Stimulated activated CD4-positive, alpha-beta T cell treated with anti-CD3 and anti-CD28 coated beads, Interleukin-12 subunit alpha, Interleukin-12 subunit beta, amount 100 ng/mL, for 24 hours (primary cell): ENCODE measurements at places on chromosomes 1 and 21.
A peak's percentile ranks its signal among the peaks of the same experiment; 100 is the strongest.

DNA sequence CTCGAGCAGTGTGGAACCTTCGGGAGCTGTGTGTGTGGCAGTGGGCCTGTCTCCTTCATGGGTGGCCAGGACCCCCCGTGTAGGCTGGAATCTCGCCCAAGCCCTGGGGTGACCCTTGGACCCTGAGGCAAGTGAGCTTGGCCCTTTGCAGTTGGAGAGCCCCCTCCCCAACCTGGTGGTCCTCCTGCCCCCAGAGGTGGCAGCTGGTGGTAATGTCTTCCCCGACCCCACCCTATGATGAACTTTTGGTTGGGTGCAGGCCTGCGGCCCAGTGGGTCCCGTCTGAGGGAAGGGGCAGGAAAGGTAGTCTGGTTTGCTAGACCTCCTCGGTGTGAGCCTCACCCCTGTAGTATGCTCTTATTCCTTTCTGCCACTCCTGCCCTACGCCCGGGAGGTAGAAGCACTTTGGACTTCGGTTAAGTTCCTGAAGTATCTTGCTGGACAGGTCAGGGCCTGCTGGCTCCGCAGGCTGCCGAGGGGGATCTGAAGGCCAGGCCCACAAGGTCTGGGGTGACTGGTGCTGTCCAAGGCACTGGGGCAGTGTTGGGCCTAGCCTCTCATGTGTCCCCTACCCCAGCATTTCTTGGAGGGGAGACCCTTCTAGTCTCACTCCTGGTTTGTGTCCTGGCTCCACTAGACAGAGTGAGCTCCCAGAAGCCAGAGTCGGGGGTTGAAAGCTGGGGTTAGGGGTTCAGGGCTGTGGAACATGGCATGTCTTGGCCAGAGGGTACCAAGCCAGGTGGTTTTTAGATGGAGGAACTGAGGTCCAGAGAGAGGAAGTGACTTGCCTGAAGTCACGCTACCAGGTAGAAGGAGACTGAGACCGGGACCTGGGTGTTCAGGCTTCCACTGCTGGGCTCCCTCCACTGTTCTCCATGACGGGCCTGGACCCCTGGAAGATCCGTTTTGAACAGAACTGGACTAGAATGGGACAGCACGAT lies 1.8 kb downstream of the ZNF362 start:
- no peak for DNase-seq

- DNase-seq, result no peak
Measured at GRCh38 chr1:52653207-52653849, 20.4 kb downstream of the SHISAL2A start.

- peak; percentile 19 for DNase-seq
Measured at GRCh38 chr1:233294913-233295236, 650 bp downstream of the PCNX2 start.

DNA sequence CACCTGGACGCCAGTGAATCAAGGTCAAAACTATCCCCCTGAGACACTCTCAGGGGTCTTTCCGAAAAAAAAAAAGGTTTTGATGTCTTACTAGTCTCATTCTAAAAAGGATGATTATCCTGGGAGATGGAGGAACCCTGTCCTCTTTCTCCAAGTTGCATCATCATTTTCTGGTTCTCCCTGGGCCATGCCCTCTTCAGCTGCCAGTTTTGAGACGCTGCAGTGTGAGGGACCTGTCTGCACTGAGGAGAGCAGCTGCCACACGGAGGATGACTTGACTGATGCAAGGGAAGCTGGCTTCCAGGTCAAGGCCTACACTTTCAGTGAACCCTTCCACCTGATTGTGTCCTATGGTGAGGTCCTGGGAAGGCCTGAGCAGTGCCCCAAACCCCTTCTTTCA lies 3.5 kb downstream of the FCRLA start:
- DNase-seq, result no peak

DNA sequence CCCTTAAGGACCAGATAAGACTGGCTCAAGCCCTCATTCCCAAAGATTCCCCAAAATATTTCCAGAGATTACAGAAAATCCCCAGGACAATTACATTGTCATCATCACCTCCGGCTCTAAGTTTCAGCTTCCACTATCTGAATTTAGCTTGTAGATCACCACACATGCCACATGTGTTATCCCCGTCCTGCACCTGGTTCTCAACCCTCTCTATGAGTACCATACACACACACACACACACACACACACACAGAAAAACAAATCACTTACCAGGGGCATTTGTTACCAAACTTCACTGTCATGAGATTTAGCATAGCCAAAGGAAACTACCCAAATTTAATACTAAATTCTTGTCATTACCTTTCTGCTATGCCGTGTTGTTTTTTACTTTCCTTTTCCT lies 15.4 kb upstream of the TSPAN1 start:
- DNase-seq, result no peak

DNA sequence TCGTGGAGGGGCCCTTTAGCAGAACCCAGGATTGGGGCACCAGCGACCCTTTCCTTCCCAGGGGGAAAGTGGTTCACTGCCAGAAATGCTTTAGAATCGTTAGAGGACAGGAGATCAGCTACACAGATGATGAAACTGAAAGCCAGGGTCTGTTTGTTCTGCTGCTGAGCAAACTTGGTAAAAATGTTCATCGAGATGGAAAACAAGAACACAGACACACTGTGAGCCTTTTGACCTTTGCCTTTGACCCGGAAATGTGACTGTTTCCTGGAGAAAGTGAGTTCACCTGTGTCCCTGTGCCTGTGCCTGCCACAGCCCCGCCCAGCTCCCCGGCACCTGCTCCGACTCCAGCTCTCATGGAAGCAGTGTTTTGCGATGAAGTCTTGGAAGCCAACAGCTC lies 234.3 kb downstream of the CAMTA1 start:
- no peak for DNase-seq

- DNase-seq, result no peak
Measured at GRCh38 chr1:243917177-243917862, 67.3 kb upstream of the AKT3 start.

DNA sequence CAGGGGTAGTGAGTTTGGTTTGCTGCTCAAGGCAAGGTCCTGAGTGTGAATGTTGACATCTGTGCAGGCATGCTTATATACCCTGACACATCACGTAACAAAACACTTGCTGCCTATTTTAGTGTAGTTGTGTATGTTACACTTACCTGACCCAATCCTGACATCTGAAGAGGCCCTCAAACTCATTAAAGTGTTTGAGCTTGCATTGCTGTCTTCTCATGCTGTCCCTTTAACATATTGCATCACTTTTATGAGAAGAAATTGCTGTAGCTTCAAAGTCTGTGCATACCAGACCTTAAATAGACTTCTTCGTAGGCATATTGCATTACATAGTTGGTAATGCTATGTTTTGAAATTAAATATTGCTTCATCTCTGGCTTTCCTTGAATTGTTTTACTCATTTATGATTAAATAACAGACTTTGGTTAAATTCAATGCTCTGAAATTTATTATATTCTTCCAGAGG lies at the start of gene KRTAP19-3:
TSS of gene KRTAP19-3 (minus strand) at position 51 of the 466 bp plus-strand sequence. CDS start 56 bp downstream, outside the sequence.
- no peak for DNase-seq

- no peak for DNase-seq
Measured at GRCh38 chr1:233020426-233020825, 70.0 kb downstream of the NTPCR start.

DNA sequence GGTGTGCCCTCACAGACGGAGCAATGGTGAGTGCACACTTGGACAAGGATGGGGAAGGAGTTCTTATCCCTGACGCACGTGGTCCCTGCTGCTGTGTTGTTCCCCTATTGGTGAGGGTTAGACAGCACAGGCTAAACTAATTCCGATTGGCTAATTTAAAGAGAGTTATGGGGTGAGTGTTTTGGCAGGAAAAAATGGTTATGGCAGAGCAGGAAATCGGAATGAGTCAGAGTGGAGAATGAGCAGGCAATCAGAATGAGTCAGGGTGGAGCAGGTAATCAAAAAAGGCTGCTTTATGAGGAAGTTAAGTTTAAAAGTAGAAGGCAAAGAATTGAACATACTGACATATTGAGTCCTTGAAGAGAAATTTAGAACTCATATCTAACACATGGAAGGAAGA lies 100.5 kb downstream of the NGF start:
- no peak for DNase-seq

- DNase-seq, result no peak
Measured at GRCh38 chr1:93025572-93025971, 53.5 kb upstream of the MTF2 start.

DNA sequence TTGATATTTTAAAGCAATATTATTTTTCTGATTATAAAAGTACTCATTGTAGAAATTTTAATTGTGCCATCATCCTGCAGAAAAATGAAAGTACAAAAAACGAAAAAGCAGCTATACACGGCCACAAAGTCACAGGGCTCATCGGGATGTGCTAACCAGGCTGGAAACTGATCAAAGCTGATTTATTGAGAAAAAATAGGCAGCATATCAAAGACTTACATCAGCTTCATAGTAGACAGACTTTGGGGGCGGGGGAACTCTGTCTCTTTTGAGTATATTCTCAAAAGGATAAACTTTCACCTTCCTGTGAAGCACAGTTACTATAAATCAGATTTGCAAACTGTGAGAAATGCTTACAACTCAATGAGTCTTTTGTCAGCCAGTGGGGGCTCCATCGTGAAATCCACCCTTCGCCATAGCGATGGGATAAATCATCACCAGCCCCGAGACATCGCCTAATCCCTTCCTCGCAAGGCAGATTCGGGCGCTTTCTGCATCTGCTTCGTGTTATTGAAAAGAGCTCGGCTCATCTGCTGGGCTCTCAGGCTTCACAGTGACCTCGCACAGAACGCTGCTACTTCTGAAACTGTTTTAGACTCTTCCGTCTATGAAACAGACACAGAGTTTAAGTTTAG lies 69.2 kb upstream of the ERG start:
- no peak for DNase-seq

- DNase-seq, result no peak
Measured at GRCh38 chr1:154886281-154887015, 16.4 kb upstream of the KCNN3 start.

- no peak for DNase-seq
Measured at GRCh38 chr21:16522548-16522947, 792.8 kb downstream of the USP25 start.

DNA sequence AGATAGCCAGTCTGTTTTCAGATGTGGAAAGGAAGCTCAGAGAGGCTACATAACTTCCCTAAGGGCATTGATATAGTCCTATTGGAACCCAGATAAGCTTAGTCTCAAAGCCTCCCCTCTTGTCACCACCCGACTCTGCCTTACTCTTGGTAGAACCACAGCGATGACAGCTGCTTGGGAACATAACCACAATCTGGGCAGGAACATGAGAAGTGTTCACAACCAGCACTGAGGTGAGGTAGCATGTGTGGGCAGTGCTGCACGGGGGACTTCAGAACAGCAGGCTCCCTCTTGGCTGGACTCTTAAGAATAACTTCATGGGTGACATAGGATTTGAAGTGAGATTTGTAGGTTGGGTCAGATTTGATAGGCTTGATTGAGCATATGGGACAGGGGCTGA lies 9.3 kb upstream of the S100A10 start:
- no peak for DNase-seq

DNA sequence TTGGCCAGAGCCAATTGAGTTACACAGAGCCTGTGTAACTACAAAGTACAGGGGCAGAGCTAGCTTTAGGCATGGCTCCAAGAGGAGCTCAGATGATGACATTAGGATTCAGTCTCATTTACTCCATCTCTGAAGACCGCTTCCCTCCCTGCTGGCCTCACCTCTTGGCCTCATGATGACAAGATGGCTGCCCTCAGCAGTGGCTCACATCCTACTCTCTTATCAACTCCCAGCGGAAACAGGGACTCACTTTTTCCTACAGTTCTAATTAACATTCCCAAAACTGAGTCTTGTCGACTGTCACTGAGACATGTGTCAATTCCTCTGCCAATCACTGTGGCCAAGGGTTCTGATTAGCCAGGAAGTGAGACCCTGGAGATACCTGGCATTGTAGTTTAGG lies 59.4 kb upstream of the ECE1 start:
- no peak for DNase-seq

GRCh38 chr1:185895208-185895900 lies 161.2 kb downstream of the HMCN1 start:
- DNase-seq, result no peak

GRCh38 chr1:3436901-3437300 lies 17.6 kb upstream of the ARHGEF16 start:
- DNase-seq, result no peak

- DNase-seq, result no peak
Measured at GRCh38 chr1:212827171-212827776, 20.2 kb downstream of the SPATA45 start.

- DNase-seq, result no peak
Measured at GRCh38 chr1:246934765-246935164, 3.0 kb upstream of the AHCTF1 start.

DNA sequence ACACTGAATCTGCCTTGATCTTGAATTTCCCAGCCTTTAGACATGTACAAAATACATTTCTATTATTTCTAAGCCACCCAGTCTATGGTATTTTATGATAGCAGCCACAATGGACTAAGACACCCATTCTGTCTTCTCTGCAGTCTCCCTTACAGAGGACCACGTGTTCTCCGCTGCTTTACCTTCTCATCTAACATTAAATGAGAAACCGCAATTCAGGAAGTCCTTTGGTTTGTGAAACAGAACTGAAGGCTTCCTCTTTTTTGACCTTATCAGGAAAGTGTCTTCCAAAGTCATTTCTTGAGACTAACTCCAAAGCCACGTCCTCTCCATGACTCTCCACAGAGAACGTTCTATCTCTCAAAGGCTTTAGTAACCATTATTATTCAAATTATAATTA lies 560.1 kb downstream of the OMA1 start:
- DNase-seq, result no peak

DNA sequence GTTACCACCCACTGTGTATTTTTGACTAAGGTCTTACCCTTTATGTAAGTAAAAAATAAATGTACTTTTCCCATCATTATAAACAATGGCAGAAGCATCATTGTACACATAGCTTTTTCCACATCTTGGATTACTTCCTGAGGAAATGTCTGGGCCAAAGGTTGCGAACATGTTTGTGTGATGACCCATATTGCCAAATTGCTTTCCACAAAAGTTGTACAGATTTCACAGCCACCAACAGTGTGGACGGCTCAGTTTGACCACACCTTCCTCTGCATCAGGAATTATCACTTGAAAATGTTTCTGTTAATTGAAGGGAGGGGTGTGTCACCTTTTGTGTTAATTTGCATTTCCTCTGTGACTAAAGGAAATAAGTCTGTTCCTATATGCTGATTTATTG lies 25.7 kb downstream of the AKNAD1 start:
- no peak for DNase-seq

- DNase-seq, result no peak
Measured at GRCh38 chr1:215673943-215674342, 106.8 kb downstream of the KCTD3 start.

GRCh38 chr1:3038571-3039181 lies 17.4 kb downstream of the ACTRT2 start:
- no peak for DNase-seq
